ENCODE measurements at places on chromosomes 1 and 21. TPM values are rescaled to one million over a fixed set of nuclear protein-coding genes. Genes with fewer than 3 reads are reported as not detected.

FUCA1 gene
- 12.6 TPM for total RNA-seq

FBLIM1 gene
- total RNA-seq = 103 TPM

PLA2G2A gene
- 2.0 TPM for total RNA-seq

TMPRSS3 gene
- not detected for total RNA-seq

TPTE gene
- not detected for total RNA-seq

LCE2C gene
- not detected for total RNA-seq

HSD3B2 gene
- total RNA-seq = not detected

PRR9 gene
- total RNA-seq = not detected

SPRR2E gene
- total RNA-seq = not detected

F13B gene
- total RNA-seq = not detected

CENPF gene
- 1.9 TPM for total RNA-seq

POU2F1 gene
- total RNA-seq = 2.5 TPM

XPR1 gene
- 7.8 TPM for total RNA-seq

CYP4B1 gene
- total RNA-seq = not detected

OXCT2 gene
- total RNA-seq = 0.09 TPM

DNAI4 gene
- total RNA-seq = 4.1 TPM

HSD11B1 gene
- 49.4 TPM for total RNA-seq

KCNT2 gene
- total RNA-seq = 8.2 TPM

C1orf141 gene
- not detected for total RNA-seq

DYNLT5 gene
- not detected for total RNA-seq

DYNLT4 gene
- not detected for total RNA-seq

ANGPTL1 gene
- total RNA-seq = 43.1 TPM

RCSD1 gene
- total RNA-seq = 1.7 TPM

NBPF1 gene
- total RNA-seq = 17.4 TPM

NUP210L gene
- not detected for total RNA-seq

HHIPL2 gene
- total RNA-seq = under 0.01 TPM

ALPL gene
- total RNA-seq = 4.0 TPM

TRIM67 gene
- total RNA-seq = 0.09 TPM

TSPEAR gene
- total RNA-seq = not detected

C1QC gene
- not detected for total RNA-seq

SPATA46 gene
- total RNA-seq = not detected

S100A8 gene
- total RNA-seq = not detected

ATP6V1G3 gene
- 0.23 TPM for total RNA-seq

GJA9 gene
- total RNA-seq = not detected

ZBTB40 gene
- 6.4 TPM for total RNA-seq

UBL4B gene
- total RNA-seq = 0.51 TPM

TMPRSS15 gene
- total RNA-seq = not detected

S100A1 gene
- 0.12 TPM for total RNA-seq

WDR47 gene
- total RNA-seq = 6.2 TPM

HSD3B1 gene
- not detected for total RNA-seq

ANXA9 gene
- total RNA-seq = 0.26 TPM

ERICH3 gene
- not detected for total RNA-seq

DNAJC11 gene
- total RNA-seq = 25.4 TPM

ISG15 gene
- total RNA-seq = 63.2 TPM

MLLT11 gene
- 2.6 TPM for total RNA-seq

NES gene
- 26.6 TPM for total RNA-seq

OR2T3 gene
- total RNA-seq = not detected

LEMD1 gene
- not detected for total RNA-seq

MIXL1 gene
- total RNA-seq = not detected

HEATR1 gene
- 24.9 TPM for total RNA-seq

CELA3A gene
- total RNA-seq = not detected

KIAA1614 gene
- total RNA-seq = 14.6 TPM

MUL1 gene
- total RNA-seq = 23.1 TPM

SYT6 gene
- total RNA-seq = not detected

SELE gene
- total RNA-seq = not detected

TCHH gene
- not detected for total RNA-seq
